ENCODE measurements at places on chromosomes 11 and 22.

DNA sequence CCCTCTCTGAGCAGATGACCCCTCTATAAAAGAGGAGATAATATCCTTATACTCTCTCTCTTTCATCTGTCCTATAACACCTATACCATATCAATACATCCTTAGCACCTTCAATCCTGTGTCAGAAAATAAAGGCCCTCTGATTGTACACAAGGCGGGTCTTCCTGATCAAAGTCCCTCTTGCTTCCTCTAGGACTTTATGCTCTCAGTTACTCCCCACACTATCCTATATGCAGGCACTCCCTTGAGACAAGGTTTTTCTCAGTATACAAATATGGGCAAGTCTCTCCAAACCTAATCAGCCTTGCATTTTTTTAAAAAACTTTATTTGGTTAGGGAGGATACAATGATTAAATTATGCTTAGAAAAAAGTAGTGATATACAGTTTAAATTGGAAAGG lies 17.3 kb upstream of the HORMAD2 start:
- no peak for DNase-seq

- no peak for DNase-seq
Observed at GRCh38 chr11:109015283-109015682, 350.4 kb downstream of the DDX10 start.

DNA sequence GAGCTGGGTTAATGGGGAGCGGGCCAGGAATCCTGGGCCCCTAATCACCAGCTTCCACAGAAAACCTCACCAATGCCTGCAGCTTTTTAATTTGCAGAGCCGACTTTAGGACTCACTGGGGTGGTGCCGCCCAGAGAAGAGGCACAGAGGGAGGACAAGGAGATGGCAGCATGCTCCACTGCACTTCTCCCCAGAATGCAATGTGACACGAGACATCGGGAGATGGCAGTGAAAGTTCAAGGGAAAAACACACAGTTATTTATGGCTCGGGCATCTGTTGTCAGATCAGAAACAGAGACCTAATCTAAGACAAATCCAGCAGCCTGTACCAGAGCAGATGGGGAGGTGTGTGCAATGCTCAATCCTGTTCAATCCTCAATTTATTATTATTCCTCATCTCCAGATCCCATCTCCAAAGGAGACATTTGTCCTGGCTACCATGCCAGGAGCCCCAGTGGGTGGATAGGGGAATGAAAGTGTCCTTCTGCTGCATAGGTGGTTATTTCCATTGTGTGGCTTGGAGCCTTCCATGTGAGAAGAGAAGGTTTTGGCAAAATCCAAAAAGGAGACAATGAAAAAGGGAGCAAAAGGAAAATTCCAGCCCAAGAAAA lies 250.0 kb downstream of the NXPE2 start:
- no peak for DNase-seq

- no peak for DNase-seq
Observed at GRCh38 chr22:32810555-32811133, 9.1 kb downstream of the TIMP3 start.

- no peak for DNase-seq
Observed at GRCh38 chr11:47669856-47670255, 27.5 kb upstream of the MTCH2 start.

- no peak for DNase-seq
Observed at GRCh38 chr11:84594602-84595001, 1032.5 kb downstream of the DLG2 start.

DNA sequence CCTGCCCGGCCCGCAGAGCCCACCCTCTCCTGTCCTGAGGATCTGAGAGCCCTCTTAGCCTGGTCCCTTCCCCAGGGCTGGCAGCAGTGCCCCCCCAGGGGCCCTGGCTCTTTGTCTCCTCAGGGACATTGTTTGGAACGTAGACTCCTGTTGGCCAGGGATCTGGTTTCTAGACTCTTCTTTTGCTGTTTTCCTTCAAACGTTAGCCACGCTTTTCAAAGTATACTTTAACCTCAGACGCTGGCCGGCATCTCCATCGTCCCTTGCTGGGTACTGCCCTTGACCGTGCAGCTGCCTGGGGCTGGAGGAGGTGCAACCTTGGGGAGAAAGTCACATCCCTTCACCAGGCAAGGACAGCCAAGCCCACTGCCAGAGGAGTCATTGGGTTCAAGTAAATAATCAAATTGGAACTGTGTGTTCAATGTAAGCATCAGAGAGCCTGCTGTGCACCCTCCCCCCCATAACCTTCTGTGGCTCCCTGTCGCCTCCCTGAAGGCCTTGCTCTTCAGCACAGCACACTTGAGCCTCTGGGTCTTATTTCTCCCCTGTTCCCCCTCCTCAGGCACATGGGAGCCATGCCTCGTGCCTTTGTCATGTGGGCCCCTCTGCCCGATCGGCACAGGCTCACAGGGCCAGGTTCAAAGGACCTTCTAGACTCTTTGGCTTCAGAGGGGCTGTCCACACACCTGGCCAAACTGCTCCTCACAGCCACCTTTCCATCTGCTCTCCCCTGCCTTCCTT lies 21.8 kb upstream of the WNT7B start:
- no peak for DNase-seq

GRCh38 chr11:103380031-103380430 lies 270.8 kb downstream of the DYNC2H1 start:
- no peak for DNase-seq

DNA sequence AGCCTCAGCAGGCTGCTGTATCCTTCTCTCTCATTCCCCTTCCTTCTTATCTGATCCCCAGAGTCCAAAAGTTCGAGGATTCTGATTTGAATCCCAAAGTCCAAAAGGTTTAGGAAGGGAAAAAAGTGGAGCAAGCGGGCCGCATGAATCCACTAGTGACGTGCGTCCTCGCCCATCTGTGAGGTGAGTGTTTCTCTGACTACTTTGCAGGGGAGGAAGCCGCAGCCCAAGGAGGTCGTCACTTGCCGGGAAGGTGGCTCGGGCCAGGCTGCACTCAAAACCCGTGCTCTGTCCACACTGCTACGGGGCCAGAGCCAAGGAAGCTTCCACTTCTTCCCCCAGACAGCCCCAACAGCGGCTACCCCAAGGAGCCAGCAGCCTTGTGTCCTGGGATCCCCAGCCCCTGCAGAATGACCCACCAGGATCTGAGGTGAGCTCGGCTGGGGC lies 16.3 kb downstream of the SLC25A18 start:
- DNase-seq, result no peak

GRCh38 chr11:30395751-30396150 lies 72.8 kb downstream of the ARL14EP start:
- no peak for DNase-seq

GRCh38 chr11:24934733-24935439 lies 438.0 kb downstream of the LUZP2 start:
- DNase-seq, result no peak

DNA sequence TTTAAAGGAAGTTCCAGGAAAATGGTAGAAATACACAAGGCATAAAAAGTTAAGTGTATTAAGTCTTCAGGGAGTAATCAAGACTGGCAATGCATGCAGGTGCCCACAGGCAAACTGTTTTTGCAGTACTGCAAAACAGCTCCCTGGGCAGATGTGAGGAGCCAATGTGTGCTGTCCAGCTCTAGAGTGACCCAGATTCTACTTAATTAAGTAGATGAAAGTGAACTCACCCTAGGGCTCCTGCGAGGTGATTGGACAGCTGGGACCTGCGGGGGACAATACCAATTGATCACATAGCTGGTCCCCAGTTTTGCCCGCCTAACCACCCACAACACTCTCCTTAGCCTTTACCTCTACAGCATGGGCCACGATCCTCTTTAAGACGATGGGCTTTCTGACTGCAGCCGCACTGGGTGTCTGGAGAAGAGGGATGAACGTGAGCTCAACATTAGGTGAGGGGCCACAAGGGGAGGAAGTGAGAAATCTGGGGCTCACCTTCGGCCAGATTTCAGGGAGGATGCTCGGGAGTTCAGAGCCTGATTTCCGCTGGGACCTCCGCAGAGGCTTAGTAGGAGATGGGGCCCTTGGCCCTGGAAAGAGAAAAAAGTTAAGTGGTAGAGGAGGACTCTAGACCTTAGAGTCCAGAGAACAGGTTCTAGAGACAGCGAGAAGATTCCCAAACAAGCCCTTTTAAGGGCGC lies 556 bp downstream of the CDCA5 start:
- DNase-seq, result no peak

GRCh38 chr11:95788921-95789505 lies 569 bp downstream of the FAM76B start:
- DNase-seq, result peak; percentile 21

- no peak for DNase-seq
Observed at GRCh38 chr11:19663206-19663605, 49.4 kb upstream of the NAV2 start.

- no peak for DNase-seq
Observed at GRCh38 chr11:84543367-84544159, 1083.6 kb downstream of the DLG2 start.

- DNase-seq, result no peak
Observed at GRCh38 chr11:96256215-96257011, 86.6 kb downstream of the MAML2 start.

DNA sequence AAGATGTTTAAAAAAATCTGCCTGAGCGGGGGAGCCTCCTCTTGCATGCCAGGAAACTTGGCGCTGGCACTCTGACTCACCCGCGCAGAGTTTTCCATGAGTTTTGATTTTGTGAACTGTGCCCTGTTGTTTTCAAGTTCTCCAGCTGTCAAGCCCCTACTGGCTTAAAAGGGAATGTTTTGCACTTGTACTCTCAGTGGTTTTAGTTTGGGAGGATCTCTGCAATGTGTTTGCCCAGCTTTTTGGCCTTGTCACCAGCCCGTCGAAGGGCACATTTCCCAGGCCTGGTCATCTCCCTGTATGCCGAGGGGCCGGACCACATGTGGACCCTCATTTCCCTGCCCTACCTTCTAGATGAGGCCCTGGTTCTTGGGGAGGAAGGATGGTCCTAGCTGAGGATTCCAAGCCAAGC lies 12.2 kb downstream of the MRGPRF start:
- no peak for DNase-seq

DNA sequence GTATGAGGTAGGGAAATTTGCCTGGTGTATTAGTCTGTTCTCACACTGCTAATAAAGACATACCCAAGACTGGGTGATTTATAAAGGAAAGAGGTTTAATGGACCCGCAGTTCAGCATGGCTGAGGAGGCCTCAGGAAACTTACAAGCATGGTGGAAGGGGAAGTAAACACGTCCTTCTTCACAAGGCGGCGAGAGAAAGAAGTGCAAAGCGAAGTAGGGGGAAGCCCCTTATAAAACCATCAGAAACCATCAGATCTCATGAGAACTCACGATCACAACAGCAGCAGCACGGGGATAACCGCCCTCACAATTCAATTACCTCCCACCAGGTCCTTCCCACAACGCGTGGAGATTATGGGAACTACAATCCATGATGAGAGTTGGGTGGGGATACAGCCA lies 12.0 kb upstream of the RFPL2 start:
- DNase-seq, result no peak

DNA sequence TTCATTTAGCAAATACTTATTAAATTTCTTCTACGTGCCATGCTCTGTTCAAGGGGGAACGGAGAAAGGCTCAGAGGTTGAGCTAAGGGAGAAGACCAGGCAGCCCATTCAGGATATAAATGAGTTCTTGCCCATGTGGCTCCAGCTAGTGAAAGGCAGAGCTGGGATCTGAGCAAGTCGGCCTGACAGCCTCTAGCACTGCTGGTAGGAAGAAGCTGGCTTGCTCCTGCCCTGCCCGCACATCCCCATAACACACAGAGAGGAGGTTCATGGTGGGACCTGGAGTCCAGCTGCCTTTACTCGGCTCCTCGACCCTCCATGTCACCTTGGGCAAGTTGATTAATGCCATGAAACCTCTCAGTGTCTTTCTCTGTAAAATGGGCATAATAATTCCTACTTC lies 2.0 kb downstream of the SLC15A3 start:
- DNase-seq, result no peak

DNA sequence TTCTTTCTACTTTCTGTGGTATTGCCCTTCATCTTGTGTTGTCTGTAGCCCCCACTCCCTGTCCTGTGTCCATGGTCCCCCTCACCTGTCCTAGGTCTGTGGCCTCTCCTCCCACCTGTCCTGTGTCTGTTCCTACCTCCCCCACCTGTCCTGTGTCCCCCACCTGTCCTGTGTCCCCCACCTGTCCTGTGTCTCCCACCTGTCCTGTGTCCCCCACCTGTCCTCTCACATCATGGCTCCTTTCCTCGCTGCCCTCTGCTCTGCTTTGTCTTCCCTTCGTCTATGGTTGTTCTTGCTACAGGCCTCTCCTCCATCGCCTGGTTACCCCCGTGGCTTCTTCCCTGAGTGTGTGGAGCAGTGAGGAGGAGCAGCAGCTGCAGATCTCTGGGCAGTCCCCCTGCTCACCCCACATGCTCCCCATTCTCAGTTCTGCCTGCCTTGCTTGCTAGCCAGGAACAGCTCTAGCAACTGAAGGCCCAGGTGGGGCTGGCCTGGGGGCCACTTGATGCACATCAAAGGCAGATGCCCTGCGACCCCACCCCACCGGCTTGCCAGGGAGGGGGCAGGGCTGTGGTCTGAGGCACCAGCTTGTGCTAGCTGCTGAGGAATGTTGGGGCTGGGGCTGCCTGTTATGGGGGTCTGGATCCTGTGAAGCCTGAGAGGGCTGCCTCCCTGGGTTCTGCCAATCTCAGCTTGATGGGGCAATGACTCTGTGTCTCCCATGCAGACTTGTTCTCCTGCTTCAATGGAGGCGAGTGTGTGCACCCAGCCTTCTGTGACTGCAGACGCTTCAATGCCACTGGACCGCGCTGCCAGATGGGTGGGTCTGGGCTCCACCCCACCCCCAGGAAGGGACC lies 5.6 kb downstream of the OTOG start:
- DNase-seq, result no peak

GRCh38 chr11:30348035-30348434 lies 25.1 kb downstream of the ARL14EP start:
- DNase-seq, result no peak

DNA sequence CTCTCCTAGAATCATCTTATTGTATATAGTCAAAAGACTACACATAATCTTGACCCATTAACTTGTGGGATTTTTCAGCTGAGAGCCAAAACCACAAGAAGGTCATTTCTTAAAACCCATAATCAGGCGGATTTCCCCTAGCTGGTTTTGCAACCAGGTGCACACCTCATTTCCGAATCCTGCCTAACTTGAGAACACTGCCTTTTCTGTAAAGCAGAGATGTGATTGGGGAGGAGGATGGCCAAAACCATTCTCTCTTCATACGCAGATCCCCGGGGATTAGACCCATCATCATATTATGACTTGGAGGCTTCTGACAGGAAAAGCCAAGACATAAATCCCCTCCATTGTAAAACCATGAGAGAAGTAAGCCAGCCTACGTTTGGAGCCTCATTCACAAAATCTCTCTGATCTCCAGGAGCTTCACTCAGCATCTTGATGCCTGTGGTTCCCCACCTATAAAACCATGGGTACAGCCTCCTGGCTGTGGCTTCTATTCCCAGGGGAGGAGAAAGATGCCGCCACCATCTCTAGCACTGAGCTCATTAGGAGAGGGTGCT lies 191.3 kb downstream of the KIF18A start:
- DNase-seq, result no peak

GRCh38 chr11:128616161-128616560 lies 28.8 kb upstream of the ETS1 start:
- DNase-seq, result no peak

- no peak for DNase-seq
Observed at GRCh38 chr11:117701781-117702180, 95.2 kb downstream of the DSCAML1 start.
